Fibroblast of pulmonary artery (primary cell): ENCODE measurements at places on chromosomes 2 and 18.

DNA sequence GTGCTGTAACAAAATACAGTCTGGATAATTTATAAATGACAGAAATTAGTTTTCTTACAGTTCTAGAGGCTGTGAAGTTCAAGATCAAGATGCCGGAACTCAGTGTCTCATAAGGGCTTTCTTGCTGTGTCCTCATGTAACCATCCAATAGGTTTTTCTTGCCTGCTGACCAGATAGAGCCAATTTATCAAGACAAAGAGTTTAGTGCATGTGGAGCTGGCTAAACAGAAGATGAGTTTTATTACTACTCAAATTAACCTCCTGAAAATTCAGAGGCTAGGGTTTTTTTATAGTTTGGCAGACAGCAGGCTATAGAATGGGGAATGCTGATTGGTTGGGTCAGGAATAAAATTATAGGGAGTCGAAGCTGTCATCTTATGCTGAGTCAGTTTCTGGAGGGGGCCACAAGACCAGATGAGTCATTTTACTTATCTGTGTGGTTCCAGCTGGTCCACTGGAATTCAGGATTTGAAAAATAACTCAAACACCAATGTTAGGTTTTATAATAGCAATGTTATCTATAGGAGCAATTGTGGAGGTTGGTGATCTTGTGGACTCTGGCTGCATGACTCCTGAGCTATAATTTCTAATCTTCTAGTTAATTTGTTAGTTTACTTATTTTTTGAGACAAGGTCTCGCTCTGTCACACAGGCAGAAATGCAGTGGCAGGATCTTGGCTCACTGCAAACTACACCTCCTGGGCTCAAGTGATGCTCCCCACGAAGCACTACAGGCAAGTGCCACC, 3.2 kb upstream of the PDK1 start:
- peak; percentile 91 for DNase-seq

- peak; percentile 82 for DNase-seq
These were observed 73.2 kb downstream of the MBP start for GRCh38 chr18:77059294-77059916.

- DNase-seq = no peak
These were observed 2.1 kb upstream of the LRRFIP1 start for GRCh38 chr2:237625216-237625705.

- no peak for DNase-seq
These were observed 34.2 kb downstream of the TGFA start for GRCh38 chr2:70519453-70519852.

DNA sequence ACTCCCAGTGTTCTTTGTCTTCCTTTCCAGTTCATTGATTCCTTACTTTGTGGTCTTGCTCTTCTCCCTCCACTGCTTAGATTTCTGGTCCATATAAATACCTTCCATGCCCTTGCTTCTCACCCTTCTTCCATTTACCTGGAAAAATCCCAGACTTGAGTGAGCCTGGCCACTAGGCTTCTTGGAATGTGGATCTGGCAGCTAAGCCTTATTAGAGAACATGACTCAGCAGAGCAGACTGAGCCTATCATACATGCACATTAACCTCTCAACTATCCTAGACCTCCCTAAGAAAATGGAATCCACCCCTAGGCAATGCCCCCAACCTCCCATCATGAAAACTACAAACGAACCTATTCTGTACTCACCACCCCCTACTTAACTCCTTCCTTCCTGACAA, 127.7 kb downstream of the RHBDD1 start:
- DNase-seq = peak; percentile 45

GRCh38 chr2:85154048-85154753, 21.0 kb downstream of the TCF7L1 start:
- peak; percentile 64 for DNase-seq

DNA sequence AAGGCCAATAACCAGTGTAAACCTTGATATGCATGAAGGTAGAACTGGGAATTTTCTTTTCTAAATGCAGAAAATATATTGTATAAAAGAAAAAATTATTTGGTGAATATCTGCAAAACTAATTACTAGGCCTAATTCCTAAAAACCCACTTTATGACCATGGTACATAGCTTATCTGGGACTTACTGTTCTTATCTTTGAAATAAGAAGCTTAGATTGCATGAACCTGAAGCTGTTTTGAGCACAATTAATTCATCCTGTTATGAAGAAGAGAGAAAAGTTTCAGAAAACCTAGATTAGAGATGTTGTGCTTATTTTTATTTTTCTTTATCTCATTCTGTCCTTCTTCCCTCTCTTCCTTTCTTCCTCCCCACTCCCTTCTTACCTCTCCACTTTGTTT, 235.0 kb downstream of the GULP1 start:
- DNase-seq = no peak

DNA sequence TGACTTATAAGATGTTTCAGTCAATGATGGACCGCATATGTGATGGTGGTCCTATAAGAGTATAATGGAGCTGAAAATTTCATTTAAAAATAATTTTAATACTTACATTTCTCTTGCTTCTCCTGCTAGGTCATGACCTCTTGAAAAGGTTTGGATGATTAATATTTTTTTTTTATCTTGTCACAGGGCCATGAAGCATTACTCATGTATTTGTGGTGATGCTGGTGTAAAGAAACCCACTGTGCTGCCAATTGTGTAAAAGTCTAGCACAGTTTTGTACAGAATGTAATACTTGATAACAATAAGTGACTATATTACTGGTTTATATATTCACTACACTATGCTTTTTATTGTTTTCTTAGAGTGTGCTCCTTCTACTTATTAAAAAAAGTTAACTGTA, 124.2 kb upstream of the CELF4 start:
- peak; percentile 43 for DNase-seq

DNA sequence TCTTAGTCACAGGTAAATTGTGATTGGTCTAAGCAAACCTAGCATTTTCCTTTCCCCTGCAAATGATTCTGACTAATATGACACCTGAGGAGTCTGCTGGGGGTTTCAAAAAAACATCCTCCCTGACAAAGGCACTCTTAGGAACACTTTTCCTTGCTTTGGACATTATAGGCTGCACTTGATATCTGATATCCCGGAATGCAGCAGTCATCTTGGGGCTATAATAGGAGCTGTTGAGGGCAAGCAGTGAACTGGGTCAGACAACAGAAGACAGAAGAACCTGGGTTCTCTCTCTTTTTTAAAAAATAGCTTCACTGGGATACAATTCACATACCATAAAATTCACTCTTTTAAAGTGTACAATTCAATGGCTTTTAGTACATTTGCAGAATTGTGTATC, 229.3 kb downstream of the RAB3GAP1 start:
- DNase-seq = no peak

DNA sequence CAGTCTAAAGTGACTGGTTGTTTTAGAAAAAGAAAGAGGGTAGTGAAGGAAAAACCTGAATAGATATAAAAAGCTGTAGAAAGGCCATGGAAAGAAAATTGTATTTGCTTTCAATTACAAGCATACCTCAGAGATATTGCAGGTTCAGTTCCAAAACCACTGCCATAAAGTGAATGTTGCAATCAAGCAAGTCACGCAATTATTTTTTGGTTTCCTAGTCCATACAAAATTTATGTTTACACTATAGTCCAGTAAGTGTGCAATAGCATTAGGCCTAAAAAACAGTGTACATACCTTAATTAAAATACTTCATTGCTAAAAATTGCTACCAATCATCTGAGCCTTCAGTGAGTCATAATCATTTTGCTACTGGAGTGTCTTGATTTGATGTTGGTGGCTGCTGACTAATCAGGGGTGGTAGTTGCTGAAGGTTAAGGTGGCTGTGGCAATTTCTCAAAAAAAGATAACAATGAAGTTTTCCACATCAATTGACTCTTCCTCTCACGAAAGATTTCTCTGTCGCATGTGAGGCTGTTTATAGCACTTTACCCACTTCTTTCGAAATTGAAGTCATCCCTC, 2003.8 kb upstream of the PIK3C3 start:
- DNase-seq = peak; percentile 8

- DNase-seq = no peak
These were observed 277.7 kb upstream of the FBXO11 start for GRCh38 chr2:48183991-48184390.

DNA sequence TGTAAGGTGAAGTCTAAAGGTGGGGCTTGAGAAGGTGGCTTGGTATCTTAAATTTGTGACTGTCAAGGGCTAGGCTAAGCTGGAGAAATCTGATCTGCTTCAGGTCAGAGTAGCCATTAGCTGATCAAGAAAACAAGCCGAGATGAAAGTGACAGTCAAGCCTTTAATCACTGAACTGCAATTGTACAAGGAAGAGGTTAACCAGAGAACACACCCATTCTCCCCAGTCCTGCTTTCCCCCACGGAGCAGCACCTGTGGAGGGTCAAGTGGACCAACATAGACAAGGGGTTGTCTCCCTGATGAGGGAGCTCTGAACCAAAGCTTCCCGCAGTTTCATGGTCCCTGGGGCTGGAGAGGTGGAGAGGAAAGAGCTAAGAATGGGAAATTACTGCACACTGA, 901.2 kb downstream of the DCC start:
- no peak for DNase-seq

DNA sequence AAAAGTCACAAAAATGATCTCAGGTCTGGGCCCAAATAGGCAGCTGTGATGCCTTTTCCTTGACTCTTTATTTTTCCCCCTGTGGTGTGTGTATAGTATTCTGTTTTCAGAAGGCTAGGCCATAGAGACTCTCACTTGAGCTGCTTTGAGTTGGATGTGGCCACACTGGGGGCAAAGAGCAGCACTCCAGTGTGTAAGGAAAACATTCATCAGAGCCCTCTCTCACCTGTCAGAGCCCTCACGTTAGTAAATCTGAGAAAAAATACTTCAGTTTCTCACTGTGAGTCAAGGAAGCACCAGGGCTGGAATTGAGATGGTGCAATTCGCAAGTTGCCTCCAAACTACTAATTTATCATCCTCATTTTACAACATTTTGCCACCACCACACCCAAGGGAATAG, 136.1 kb downstream of the ST6GAL2 start:
- no peak for DNase-seq

DNA sequence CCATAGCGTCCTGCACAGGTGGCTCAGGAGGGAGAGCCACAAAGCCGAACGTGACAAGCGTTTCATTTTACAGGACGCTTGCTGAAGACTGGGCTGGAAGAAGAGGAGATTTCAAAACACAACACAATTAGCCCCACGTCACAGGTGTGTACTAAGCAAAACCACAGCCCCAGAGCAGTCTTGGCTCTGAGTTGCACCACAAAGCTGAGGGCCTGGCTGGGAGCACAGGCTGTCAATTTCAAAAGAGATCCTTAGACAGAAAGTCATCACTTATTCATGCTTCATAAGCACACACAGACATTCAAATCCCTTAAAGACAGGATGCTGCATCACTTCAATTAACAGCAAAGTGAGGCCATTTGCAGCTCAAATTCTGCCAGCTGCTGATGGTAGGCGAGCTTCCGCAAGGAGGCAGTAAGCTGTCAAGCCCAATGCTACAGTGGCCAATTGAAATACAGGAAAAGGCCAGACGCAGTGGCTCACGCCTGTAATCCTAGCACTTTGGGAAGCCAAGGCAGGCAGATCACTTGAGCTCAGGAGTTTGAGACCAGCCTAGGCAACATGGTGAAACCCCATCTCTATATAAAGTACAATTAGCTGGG, 79.6 kb downstream of the SKA1 start:
- no peak for DNase-seq

DNA sequence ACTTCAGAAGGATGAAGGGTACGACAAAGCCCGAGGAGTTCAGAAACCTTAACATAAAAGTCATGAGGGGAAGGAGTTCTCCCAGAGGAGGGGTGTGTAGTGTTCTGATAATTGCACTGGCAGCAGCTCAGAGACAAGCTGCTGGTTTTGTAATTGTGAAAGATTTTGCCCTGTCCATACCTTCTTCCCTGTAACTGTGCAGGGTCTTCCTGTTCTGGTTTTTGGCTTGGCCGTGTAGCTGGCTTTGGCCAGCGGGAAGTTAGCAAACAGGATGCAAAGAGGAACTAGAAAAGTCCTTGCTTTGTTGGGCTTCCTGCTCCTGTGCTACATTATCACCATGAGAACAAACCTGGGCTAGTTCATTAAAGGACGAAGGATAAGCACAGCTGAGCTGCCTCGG, 160.8 kb downstream of the LPIN1 start:
- no peak for DNase-seq

DNA sequence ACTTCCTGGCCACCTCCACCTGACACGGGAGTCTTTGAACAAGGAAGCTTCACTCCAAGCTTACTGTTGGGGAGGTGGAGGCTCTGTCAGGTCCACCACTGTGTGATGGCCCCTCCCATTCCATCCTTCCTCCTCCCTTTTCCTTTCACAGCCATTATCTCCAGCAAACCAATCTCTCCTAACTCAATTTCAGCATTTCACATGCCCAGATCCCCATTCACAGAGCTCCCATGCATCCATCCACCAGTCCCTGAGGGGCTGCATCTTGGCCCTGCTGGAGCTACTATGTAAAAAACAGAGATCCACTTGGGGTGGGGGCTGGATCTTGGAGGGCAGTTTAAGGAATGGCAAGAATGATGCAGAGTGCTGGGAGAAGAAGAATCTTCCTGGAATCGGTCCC, 129.0 kb upstream of the COPS8 start:
- DNase-seq = no peak

GRCh38 chr2:129905664-129906081, 73.8 kb upstream of the RAB6C start:
- no peak for DNase-seq

DNA sequence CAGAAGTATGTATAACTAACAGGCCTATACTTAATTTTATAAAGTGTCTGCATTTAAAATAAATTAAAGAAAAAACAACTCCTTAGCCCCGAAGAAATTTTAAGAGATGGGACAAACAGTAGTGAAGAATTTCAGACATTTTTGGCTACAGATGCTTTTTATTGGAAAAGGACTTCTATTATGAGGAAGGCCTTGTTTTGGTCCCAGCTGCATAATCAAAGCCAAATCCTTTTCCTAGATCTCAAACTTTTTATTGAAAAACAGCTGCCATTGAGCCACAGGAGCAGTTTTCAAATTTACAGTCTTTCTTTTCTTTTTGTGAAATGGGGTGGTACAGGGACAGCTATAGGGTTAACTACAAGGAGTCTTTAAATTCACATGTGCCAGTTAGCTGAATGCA, 51.3 kb upstream of the SETBP1 start:
- no peak for DNase-seq

DNA sequence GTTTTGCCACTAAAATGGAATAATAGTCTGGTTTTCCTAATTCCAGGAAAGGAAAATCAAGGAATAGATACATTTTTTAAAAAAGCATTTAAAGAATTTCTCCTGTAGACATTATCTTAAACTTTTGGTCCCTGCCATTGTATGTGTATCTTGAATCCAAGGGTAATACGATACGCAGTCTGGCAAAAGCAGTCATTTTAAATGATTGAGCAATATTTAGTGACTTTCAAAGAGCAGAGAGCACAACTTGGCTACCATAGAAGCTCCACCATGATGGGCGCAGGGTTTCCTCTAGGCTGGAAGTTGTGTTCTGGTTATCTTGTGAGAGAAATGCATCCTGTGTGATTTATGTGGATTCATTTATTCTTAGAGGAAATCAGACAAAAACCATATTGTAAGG, 92.9 kb downstream of the NEDD4L start:
- DNase-seq = peak; percentile 23

- no peak for DNase-seq
These were observed 166.5 kb downstream of the THADA start for GRCh38 chr2:43429369-43429768.

DNA sequence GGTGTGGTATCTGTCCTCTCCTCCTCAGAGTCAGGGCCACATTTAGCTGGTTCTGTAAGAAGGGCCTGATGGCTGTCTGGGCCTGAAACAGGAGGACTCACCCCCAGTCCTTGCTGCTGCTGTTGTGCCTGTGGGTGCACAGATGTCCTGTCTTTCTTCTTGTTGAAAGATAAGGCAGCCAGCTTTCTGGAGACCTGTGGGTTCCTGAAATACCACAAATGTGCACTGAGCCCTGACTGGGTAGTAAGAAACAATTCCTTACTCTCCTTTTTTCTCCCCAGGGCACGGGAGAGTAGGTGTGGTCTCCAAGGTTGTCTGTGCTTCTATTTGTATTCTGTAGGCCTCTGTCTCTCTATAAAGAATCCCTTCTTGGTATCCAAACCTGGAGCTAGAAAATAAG, 96.2 kb upstream of the DLX2 start:
- no peak for DNase-seq
